ENCODE measurements at places on chromosomes 5 and 9.

- DNase-seq, result no peak
Measured at GRCh38 chr5:112329419-112330090, 89.5 kb downstream of the EPB41L4A start.

DNA sequence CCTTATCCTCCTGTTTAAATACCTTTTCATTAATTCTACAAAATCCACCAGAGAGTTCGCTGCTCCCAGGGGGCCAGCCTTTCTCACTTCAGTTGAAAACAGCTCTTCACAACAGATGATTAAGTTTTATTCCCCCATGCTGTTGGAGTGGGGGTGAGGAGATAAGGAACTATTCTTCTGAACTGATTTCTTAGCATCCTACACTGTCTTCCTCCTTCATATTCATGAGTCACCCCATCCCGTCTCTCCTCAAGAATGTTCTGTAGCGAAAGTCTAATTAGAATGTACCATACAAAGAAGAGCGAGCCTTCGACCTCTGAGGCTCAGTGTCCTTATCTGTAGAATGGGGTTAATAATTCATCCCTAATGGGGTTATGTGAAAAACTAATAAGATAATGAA, 138.0 kb downstream of the PIK3R1 start:
- DNase-seq, result no peak

- DNase-seq, result peak; percentile 40
Measured at GRCh38 chr9:77305622-77306400, 128.5 kb downstream of the VPS13A start.

GRCh38 chr5:180636403-180637075, 12.9 kb downstream of the FLT4 start:
- no peak for DNase-seq

DNA sequence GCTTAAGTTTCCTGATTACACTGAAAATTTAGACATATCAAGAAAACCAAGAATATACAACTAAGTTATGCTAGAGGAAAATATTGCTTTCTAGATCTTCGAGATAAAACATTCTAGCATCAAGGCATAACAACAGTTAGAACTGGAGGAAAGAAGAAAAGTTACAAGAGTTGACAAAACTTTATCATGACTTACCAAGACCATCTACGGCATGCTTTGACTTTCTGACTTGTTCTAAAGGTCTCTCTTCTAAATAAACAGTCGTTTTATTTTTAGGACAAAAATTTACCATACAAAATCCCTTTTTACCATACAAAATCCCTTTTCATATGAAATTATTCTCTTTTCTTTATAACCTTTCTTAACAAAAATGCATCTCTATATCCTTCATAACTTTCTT, 1110.1 kb upstream of the CDH10 start:
- DNase-seq, result no peak

DNA sequence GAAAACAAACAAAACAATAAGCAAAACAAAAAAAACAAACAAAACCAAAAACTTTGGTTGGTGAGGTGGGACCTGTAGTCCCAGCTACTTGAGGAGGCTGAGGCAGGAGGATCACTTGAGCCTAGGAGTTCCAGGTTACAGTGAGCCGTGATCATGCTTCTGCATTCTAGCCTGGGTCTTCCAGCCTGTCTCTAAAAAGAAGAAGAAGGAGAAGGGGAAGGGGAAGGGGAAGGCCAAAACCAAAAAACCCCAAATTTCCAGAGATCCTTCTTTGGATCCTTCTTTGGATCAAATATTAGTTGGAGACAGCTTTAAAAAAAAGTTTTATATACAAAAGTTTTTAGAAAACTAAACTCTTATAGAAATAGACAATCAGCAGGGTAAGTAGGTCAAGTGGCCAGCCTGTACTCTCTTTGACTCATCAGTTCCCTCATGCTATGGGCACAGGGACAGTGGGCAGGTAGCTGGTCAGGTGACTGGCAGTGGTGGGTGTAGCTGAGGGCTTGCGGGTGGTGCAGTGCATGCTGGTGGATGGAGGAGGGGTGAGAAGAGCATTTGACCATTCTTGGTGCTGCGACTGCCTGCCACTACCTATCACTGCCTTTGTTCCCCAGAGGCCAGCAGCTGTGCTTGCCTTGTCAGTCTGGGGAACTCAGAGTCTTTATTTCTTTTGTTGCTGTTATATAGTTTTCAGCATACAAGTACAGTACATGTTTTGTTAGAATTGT, 12.6 kb downstream of the RCL1 start:
- DNase-seq, result no peak

GRCh38 chr5:78287833-78288232, 6.7 kb downstream of the AP3B1 start:
- peak; percentile 9 for DNase-seq

- DNase-seq, result no peak
Measured at GRCh38 chr9:86716326-86716922, 230.9 kb downstream of the GAS1 start.

- DNase-seq, result no peak
Measured at GRCh38 chr5:74243634-74244033, 396.9 kb downstream of the ENC1 start.

GRCh38 chr9:4855841-4856240, 63.1 kb downstream of the RCL1 start:
- DNase-seq, result no peak

GRCh38 chr5:177370488-177371119, 12.9 kb downstream of the RGS14 start:
- peak; percentile 82 for DNase-seq

DNA sequence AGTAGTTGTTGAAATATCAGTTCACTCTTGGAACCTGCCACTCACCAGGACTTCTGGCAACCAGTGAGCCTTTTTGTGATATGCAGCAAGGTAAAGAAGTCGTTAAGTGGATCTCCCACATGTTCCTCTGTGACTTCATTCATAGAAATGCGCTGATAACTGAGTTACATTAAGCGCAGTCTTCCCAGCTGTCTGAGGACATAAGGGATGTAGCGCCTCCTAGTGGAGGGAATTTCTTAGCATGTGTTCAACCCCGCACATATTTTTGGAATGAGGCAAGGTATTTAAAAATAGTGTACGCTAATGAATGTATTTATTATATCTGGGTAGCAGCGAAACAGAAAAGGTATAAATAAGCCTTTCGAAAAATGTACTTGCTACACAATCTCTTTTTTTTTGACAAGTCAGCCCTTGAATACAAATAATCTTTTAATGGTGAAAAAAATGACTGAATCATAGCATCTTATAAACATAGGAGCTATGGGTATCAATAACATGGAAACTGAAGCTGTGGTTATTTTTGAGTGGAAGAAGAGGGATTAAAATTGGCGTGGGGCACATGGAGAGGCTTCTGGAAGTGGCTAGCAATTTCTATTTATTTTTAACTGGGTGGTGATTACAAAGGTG, 38.0 kb downstream of the PALM2AKAP2 start:
- DNase-seq, result peak; percentile 78

- DNase-seq, result no peak
Measured at GRCh38 chr9:92514635-92515034, 21.2 kb downstream of the ECM2 start.

DNA sequence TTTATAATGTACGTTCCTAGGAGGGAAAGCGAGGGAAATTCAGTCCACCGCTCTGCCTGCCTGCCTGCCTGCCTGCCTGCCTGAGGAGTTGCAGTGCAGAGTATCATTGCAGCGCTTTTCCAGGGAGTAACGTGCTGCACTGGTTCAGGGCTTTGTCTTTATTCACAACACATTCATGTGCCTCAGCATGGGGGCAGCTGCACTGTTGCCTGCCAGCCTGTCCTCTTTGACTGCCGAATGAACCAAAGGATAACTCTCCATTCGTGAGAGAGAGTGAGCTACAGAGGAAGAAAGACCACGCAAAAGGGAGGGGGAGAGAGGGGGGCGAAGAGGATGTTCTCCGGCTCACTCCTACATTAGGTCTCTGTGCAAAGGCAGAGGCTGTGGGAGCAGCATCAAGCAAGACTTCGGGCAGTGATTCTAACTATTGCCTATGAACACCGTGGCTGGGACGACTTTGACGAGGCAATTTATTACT, 791.2 kb downstream of the MAT2B start:
- no peak for DNase-seq

- no peak for DNase-seq
Measured at GRCh38 chr5:177606071-177607051, 6.4 kb downstream of the B4GALT7 start.

- no peak for DNase-seq
Measured at GRCh38 chr5:36272136-36272690, 29.5 kb downstream of the RANBP3L start.

GRCh38 chr9:109391176-109391575, 70.3 kb upstream of the EPB41L4B start:
- no peak for DNase-seq

DNA sequence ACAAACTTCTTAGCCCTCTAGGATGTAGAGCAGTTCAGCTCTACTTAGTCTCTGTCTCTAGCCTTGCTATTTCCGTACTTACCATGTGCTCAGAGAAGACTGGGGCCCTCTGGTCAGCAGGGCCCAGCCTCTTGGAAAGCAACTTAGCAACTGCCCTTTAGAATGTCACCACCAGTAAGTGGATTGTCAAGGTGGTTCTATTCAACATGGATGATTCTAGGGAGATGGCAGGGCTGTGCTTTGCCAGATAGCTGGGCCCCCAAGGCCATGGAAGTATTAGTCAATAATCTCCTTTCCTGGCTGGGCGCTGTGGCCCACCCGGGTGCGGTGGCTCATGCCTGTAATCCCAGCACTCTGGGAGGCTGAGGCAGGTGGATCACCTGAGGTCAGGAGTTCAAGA, 177.6 kb upstream of the MVB12B start:
- no peak for DNase-seq

- DNase-seq, result no peak
Measured at GRCh38 chr9:21848615-21849014, 46.2 kb downstream of the MTAP start.

GRCh38 chr9:131658377-131659129, 81.3 kb downstream of the RAPGEF1 start:
- DNase-seq, result no peak

DNA sequence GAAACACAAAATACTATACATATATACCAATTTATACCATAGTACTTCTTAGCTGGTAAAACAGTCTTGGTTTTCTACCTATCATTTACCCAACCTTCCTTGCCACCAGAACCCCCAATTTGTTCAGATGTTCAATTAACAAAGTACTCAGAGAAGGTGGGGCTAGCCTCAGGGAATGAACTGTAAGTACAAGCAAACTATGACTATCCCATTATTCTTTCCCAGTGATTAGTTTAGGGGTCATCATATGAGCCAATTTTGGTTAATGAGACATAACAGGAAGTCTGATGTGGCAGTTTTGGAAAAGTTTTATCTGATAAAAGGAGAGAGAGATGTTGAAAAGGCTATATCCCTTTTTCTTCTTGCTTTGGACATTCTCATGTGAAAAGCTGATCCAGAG, 125.8 kb downstream of the DTWD2 start:
- peak; percentile 61 for DNase-seq

GRCh38 chr5:175895686-175896102, 24.3 kb downstream of the CPLX2 start:
- DNase-seq, result peak; percentile 28

DNA sequence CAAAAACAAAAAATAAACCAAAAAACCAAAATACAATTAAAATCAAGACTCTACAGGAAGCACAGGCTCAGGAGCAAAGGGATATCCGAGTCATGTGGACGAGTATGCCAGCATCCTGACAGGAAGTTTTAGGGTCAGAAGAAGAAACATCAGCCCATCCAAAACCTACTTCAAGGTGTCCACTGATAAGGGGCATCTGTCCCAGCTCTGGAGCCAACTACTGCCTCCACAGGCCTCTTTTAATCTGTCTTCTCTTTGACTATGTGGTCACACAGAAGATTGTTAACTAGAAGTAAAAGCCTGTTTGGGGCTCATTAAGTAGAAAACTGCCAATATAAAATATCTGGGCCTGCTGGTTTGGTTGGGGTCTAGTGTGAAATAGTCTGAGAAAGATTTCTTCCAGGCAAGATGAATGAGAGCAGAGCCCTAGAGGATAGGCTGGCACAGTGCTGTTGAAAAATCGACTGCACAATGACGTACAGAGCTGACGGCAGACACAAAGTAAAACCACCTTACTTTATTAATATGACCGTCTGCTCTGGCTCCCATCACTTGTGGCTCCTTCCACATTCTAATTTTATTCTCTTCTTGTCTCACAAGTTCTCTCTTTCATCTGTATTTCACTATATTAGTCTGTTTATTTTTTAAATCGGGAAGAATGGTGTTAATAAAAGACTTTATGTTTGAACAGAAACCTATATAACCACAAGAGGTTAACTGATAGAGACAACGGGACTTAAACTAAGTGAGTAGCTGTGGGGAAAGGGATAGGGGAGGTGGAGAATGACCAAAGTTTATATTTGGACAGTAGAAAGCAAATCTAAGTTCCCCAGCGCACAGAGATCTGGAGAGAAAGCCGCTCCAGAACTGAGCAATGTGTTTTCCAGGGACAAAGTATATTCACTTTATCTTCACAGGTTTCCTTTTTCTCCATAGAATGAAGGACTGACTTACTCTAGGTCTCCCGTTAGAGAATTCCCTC, 22.9 kb upstream of the MSH3 start:
- no peak for DNase-seq

GRCh38 chr5:11346336-11346735, 557.9 kb downstream of the CTNND2 start:
- no peak for DNase-seq

DNA sequence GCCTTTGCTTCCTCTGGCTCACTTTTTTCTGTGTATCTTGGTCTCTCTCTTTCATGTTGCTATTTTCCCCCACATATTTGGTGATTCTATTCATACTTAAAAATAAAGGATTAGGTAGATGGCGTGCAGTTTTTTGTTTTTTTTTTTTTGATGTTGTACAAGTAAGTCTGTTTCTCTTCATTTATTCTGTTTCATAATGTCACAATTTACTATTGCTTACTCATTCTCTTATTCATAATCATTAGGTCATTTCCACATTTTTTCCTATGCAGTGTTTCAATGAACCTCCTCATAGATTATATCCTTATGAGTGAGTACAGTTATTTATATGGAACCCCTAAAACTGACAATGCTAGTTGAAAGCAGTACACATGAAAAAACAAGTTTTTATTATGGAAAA, 136.3 kb downstream of the APBA1 start:
- no peak for DNase-seq
